ENCODE measurements at places on chromosomes 3 and 15.

- no peak for DNase-seq
Measured at GRCh38 chr3:50591196-50591741, 20.3 kb downstream of the CISH start.

DNA sequence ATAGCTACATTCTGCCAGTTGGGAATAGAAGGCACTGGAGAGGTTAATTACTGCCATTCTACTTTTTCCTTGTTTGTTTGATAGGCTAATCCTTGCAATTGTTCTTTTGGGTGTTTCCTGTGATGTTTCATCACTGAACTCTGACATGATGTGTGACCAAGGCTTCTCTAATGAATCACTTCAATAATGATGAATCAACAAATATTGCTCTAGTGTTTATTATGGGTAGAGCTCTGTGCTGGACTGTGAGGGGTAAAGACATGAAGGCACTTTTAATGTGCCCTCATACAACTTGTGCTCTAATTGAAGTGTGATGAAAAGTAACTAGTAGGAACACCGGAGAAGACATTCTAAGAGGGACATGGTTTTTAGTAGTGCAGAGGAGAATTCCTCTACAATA is 233.6 kb downstream of the WDR72 start:
- no peak for DNase-seq

- DNase-seq = no peak
Measured at GRCh38 chr15:72334842-72335241, 14.9 kb upstream of the CELF6 start.

DNA sequence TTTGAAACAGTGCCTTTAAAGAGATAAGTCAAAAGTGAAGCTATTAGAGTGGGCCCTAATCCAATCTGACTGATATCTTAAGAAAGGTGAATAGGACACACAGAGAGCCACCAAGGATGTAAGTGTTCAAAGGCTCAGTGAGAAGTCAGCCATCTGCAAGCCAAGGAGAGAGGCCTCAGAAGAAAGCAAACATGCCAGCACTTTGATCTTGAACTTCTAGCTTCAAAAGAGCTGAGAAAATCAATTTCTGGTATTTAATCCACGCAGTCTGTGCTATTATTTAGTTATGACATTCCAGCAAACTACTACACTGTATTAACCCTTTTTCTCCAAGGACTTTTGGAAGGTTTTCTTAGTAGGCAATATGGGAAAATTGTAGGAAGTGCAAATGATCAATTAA is 95.7 kb downstream of the LRRC3B start:
- DNase-seq = no peak

DNA sequence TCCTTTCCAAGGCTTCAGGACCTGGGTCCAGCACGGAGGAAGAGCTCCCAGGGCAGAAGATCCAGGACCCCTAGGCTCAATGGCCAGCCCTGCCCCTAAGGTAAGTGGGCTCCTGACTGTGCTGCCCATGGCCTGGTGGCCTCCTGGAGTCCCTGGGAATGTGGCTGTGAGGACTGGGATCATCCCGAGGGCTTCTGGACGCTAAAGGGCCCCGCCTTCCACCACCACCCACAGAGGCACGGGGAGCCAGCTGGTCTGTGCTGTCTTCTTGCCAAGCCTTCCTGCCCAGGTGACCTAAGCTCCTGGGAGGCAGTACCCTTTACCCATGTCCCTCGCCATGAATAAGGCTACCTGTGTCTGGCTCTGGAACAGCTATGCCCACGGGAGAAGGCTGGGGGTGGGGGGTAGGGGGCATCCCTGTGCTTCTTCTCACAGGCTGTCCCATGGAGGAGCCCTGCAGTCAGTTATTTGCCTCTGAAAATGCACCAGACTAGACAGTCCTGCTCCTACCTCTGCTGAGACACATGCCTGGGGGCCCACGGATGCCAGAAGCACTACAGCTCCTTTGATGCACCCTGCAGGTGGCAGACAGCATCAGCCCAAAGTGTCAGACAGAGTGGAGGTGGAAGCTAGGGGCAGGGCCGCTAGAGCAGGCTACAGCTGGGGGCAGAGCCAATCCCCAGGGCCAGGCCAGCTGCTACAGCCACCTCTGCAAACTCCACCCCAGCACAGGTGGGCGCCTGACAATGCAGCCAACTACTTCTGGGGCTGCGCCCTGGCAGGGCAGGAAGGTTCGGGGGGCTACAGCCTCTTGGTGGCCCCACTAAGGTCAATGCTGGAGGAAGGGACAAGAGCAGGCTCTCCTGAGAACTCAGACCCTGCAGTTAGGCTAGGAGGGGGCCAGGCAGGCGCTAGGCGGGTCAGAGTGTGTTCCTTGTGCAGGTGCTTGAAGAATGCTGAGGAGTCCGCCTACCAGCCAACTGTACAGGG is 90.9 kb downstream of the SEC22A start:
- DNase-seq = no peak

- DNase-seq = no peak
Measured at GRCh38 chr15:61518191-61518950, 289.3 kb upstream of the RORA start.

DNA sequence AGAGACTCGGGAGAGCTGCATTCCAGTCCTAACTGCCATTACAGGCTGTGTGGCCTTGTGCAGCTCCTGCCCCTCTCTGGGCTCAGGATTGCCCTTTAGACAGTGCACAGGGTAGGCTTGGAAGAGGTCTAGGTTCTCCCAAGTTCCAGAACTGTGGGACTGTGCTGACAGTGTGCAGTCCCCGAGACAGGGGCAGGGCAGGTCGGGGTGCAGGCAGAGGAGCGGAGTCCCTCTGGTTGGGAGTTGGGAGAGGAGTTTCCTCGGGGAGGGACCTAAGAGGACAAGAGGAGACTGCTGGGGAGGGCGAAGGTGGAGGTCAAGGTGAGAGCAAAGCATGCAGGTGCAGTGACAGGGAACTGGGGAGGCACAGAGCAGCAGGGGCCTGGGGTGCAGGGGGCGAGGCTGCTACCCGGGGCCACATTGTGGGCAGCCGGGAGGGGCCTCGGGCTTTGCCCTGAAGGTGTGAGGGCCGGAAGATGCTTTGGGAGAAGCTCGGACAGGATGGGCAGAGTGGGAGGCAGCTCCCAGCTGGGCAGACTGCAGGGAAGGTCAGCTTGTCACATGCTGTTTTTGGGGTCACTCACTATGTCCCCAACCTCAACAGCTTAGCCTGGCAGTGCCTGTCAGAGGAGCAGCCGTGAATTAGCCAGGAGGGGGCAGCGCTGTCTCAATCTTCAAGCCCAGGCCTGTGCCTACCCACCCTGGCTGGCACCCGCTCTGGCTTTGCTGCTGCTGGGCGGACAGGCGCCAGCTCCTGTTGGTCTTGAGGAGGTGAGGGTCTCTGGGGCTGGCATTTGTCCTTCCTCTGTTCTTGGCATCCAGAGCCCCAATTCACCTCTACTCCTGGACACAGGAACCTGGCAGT is 15.4 kb upstream of the CSPG4 start:
- DNase-seq = no peak

- no peak for DNase-seq
Measured at GRCh38 chr15:79122991-79123390, 32.4 kb upstream of the RASGRF1 start.

GRCh38 chr3:26915208-26915607 is 292.6 kb downstream of the LRRC3B start:
- DNase-seq = no peak

DNA sequence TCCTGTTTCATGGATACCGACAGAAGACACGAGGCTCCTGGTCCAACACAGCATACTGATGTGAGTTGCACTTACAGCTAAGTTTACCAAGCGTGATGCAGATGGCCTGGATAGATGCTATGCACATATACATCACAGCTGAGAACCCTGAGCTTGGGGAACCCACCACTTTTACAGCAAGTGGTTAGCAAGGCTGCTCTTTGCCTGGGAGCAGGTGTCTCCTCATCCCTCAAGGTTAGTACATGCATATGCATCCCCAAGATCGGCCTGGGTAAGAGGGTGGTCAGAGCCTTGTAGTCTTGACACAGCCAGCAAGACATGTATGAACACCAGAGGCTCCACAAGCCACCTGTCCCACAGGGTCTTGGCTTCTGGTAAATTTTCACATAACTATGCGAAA is 28.3 kb downstream of the LRRC2 start:
- DNase-seq = no peak

Measured in cerebellar nuclear complex (tissue), 1 donor.